ENCODE measurements at places on chromosomes 2 and 18.

DNA sequence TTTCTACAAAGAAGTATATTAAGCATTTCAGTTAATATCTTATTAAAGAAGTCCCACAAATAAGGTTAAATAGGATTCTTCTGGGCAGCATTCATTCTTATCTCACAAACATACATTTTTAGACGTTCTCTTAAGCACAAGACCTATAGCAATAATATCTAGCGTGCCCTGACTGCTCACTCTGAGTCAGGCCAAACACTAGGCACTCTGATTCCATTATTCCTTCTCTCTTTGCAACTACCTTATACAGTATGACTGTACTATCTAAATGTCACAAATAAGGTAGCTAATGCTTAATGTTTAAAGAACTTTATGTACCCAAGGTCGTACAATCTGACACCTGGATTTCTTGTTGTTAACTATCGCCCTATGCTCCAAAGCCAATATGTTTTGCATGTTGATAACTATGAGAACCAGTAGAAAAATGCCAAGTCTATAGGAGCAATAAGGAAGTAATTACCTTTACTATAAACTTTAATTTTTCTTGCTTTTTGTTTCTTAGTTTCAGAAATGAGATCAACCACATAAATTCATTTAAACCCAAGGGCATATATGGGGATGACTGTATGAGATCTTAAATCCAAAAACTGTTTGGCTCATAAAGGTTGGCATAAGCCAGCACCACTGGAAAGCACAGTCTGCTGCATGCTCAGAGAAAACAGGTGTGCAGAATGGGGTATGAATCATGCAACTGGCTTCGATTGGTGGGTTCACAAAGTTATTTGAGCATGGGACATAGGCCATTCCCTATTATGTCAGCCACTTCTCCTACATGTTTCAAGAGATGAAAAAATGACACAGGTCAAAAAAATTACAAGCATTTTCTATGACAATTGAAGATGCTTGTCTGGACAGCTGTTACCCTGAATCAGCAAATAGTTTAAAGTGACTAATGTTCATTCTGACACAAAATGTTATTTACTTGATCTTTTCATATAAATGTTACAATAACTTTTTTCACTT lies 352.0 kb downstream of the IRS1 start:
- DNase-seq: no peak

- DNase-seq: no peak
Observed at GRCh38 chr2:34848132-34848531, 1249.0 kb upstream of the FAM98A start.

DNA sequence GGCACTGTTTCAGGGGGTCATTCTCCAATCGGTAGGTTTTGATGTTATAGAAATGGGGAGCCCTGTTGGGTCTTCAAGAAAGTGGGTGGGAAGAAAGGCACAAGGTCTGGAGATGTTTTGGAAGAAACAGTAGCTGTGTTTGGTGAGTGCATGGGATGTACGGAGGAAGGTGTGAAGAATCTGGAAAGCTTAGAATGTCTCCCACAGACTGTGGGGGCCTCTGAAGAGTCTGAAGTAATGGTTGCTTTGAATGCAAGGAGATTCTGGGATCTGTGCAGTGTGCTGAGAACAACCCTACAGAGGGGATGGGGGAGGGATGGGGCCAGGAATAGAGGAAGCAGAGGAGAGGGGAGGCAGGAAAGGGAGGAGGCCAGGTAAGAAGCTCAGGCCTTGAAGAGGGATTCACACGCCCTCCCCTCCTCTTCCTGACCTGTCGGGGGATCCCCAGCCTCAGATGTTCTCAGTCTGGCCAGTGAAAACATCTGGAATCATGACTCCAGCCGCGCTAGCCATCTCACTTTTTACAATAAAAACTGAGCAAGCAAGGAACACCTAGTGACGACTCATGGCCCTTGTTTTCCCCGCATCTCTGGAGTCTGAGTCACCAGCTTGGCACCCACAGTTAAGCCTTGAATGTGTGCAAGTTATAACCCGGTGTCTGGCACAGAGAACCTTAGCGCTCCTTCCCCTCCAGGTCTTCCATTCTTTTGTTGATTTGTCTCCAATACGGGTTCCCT lies 74.2 kb downstream of the SH3BP4 start:
- no peak for DNase-seq

- DNase-seq: peak; percentile 21
Observed at GRCh38 chr18:45837283-45838070, 12.0 kb downstream of the SIGLEC15 start.

- peak; percentile 43 for DNase-seq
Observed at GRCh38 chr2:207525296-207525695, 4.5 kb upstream of the CREB1 start.

GRCh38 chr2:239459056-239459455 lies 58.2 kb upstream of the HDAC4 start:
- DNase-seq: no peak

Data from CD4-positive, alpha-beta T cell treated with Interleukin-15 for 4 hours (primary cell).